ENCODE measurements at places on chromosomes 16 and 17.

DNA sequence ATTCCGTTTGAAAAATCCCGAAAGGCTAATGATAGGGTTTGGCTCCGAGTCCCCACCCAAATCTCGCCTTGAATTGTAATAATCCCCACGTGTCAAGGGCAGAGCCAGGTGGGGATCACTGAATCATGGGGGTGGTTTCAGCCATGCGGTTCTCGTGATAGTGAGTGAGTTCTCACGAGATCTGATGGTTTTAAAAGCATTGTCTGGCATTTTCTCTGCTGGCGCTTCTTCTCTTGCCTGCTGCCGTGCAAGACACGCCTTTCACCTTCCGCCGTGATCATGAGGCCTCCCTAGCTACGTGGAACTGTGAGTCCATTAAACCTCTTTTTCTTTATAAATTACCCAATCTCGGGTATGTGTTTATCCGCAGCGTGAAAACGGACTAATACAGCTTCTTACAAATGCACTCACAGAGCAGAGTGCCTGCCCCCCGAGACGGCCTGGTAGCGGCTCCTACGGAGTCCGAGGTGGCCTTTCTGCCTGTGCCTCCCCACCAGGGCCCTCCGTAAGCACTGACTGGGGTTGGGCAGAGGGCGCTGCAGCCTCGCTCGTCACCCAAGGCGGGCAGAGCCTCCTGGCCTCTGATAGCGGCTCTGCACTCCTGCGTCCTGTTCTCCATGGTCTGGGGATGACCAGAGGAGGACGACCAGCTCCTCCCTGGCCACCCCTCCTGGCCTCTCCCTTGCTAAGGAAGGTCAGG, 131.7 kb downstream of the FOXL1 start:
- no peak for DNase-seq

- DNase-seq, result no peak
Observed at GRCh38 chr17:65558683-65559460, 2.6 kb downstream of the AXIN2 start.

DNA sequence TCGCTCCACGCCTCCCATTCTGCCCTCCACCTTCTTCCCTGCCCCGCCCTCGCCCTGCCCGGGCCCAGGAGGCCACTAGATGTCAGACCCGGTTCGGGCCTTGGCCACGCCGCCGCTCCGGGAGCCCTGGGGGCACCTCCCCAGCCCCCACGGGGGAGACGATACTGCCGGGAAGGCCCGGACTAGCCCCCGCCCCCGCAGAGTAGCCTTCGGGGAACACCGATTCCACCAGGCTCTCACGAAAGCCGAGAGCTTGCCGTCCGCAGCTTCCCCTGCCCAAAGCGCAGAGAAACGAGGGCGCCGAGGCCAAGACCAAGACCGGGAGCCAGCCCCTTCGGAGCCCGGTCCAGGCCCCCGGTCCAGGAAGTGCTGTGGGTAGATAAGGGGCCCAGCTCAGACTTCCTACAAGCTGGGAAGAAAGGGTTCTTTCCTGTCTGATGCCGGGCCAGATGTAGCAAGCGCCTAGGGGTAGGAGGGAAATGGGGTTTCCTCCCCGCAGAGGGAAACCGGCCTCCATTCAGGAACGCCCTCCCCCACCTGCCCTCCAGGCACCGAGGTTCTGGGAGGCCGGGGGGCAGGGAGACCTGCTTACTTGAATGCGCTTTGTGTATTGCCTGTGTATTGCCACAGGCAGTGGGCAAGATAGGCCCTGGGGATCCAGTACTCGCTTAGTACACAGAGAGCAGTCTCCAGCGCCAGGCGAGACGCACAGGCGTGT, 806 bp upstream of the CYB561 start:
- peak; percentile 60 for DNase-seq

GRCh38 chr17:32484628-32485027, 2.2 kb upstream of the CDK5R1 start:
- no peak for DNase-seq

DNA sequence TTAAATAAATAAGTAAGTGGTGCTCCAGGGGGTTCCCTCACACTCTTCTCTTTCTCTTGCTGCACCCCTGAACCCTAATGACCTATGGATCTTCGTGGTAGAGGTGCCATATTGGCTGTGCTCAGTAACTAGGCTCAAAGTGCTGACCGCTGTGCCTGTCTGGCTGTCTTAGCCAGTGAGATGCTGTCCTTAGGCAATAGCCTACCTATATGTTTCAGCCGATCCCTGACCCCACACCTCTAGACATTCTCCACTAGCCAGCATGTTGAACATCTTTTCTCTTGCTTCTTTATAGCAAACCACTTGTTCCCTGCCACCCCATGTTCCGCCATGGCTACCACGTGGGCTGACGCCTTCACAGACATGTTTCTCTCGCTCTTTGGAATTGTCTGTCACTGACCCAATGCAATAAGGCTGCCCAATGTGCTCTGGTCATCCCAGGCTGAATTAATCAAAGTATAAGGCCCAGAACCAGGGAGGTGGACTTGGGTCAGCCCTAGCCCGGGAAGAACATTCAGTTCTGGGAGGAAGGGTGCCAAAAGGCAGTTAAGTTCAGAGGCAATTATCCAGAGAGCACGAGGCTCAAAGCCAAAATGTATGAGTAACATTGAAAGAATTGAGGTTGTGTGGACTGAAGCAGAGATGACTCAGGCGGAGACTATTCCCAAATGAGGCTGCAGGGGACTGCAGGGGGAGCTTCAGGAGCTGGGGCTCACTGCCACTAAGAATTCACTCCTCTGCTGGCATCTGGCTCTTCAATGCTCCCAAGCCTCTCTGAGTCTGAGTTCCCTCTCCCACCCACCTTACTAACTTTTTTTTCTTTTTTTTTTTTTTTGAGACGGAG, 28.7 kb upstream of the TNRC6A start:
- DNase-seq, result no peak

GRCh38 chr17:8420041-8420934, 15.4 kb upstream of the NDEL1 start:
- no peak for DNase-seq

DNA sequence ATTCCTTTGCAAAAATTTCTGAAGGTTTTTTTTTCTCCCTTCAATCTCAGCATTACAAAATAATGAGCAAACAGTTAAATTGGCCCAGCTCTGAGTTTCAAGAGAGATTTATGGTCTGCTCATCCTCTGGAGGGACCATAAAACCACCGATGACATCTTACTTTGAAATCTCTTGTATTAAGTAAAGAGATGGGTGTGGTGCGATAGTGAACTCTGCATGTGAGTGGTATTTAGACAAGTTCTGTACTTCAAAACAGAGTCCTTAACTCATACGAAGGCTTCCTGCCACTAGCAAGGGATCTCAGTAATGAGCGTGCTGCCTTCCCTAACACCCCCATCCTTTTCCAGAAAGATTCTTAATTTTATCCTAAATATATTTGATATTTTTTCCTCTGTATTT, 2.1 kb downstream of the FAM20A start:
- DNase-seq, result no peak

GRCh38 chr16:66226762-66227161, 139.7 kb upstream of the CDH5 start:
- no peak for DNase-seq

- DNase-seq, result peak; percentile 42
Observed at GRCh38 chr17:38352245-38353085, 821 bp downstream of the SOCS7 start.

DNA sequence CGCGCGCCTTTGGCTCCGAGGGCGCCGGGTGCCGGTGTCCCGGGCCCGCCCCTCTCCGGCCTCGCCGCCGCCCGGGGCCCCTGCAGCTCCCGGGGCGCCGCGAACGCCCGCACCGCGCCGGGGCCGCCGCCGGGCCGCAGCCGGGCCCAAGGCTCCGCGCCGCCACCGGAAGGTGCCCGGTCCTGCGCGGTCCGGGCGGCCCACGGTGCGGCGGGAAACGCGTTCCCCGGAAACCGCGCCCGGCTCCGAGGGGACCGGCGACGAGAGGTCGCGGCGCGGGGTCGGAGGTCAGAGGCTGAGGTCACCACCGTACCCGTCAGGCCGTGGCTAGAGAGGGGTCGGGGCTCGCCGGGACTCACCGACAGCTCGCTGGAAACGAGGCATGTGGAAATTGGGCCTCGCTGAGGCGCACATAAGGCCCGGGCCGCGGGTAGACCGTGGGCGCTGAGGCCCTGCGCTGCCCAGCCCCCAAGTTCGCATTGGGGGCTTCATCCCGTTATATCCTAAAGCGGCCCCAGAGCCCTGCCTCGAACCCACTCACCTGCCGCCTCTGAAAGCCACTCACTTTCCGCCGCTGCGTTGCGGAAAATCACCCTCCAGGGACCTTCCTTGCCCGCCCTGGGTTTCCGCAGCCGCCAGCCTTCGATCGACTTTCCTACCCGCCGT, at the start of gene DUS1L:
Gene DUS1L, minus strand, starts transcription at position 167 of the 666 bp plus-strand sequence. CDS start 745 bp downstream, outside the sequence.
- peak; percentile 79 for DNase-seq

- DNase-seq, result no peak
Observed at GRCh38 chr17:77035526-77035925, 105.2 kb upstream of the SEC14L1 start.

DNA sequence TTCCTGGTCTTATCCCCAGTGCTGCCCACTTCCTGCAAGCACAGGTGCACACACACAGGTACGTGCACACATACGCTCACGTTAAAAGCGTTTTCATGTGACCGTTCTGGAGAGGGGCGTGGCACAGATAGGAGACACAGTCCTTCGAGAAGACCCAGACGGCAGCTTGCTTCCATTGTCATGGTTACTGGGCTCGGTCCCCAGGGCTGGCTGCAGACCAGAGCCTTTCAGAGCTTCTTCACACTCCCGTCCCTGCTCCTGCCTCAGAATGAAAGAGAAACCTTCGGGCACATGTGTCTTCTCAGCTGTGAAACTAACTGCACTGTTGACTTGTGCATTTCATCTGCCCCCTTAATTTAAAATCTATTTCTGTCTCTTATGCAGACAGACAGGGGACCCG, 154.2 kb downstream of the PITPNC1 start:
- DNase-seq, result no peak

GRCh38 chr17:31068291-31068690, 26.5 kb upstream of the NF1 start:
- DNase-seq, result peak; percentile 48

GRCh38 chr16:56689171-56689570, 6.9 kb downstream of the MT1X start:
- no peak for DNase-seq

- DNase-seq, result no peak
Observed at GRCh38 chr17:10628756-10629155, 28.4 kb downstream of the MYH3 start.

DNA sequence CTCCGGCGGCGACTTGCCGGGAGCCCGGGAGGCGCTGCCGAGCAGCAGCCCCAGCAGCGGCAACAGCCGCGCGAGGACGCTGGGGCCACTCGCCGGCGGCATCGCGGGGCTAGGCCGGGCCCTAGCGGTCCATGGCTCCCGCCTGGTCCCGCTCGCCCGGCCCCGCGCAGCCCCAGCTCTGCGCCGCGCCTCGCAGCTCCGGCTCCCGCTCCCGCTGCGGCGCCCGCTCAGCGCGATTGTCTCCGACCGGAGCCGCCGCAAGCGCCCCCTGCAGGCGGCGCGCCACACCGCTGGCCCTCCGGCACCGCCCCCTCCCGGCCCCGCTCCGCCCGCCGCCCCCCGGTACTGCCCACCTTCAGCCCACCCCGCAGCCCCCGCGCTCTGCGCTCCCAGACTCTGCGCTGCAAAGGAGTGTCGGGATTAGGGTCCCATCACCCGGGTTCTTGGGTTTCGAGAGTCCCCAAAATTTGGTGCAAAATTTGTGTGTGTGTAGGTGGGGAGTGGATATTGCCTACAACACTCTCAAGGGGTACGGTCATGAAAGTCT, at the start of gene FAM171A2:
Gene FAM171A2, minus strand, starts transcription at position 241 of the 547 bp plus-strand sequence. Its CDS starts 139 bp downstream, at position 102.
- peak; percentile 77 for DNase-seq

- DNase-seq, result no peak
Observed at GRCh38 chr17:61805399-61805798, 57.9 kb downstream of the BRIP1 start.

- no peak for DNase-seq
Observed at GRCh38 chr17:50683434-50684287, 24.1 kb downstream of the ANKRD40 start.

- DNase-seq, result no peak
Observed at GRCh38 chr16:65178151-65178550, 56.3 kb upstream of the CDH11 start.

DNA sequence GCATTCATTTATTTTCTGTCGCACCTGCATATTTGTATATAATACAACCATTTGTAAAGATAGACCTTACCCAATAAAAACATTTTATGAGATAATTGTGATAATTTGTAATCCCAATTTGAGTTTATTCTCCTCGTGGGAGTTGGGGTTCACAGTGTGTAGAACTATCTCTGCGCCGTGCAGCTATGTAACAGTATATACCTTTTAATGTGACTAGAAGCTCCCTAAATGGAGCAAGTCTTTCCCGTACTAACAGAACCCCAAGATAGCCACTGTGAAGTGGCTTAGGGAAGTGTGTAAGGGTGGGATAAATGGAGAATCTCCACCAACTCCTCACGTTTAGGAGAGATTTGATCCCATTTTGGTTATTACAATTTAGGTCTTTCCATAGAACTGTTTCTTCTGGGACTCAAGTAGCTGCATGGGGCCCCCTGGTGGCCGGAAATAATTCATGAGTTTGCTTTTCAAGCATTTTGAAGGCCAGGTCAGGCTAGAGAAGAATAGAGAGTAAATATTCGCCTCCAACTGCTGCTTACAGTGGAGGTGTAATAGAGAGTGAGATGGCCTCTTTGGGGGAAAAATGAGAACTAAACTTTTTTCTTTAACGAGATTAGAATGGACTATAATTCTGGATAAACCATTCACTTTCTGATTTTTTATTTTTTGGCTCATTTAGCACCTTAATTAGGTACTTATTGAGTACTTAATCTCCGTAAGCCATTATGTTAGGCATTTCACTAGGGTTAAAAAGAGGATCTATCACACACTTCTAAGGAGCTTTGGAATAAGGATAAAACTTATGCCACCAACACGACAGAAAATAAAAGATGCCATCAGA, 4.5 kb downstream of the TMEM100 start:
- DNase-seq, result peak; percentile 66

GRCh38 chr16:31229501-31229900, 12.6 kb upstream of the PYDC1 start:
- no peak for DNase-seq

DNA sequence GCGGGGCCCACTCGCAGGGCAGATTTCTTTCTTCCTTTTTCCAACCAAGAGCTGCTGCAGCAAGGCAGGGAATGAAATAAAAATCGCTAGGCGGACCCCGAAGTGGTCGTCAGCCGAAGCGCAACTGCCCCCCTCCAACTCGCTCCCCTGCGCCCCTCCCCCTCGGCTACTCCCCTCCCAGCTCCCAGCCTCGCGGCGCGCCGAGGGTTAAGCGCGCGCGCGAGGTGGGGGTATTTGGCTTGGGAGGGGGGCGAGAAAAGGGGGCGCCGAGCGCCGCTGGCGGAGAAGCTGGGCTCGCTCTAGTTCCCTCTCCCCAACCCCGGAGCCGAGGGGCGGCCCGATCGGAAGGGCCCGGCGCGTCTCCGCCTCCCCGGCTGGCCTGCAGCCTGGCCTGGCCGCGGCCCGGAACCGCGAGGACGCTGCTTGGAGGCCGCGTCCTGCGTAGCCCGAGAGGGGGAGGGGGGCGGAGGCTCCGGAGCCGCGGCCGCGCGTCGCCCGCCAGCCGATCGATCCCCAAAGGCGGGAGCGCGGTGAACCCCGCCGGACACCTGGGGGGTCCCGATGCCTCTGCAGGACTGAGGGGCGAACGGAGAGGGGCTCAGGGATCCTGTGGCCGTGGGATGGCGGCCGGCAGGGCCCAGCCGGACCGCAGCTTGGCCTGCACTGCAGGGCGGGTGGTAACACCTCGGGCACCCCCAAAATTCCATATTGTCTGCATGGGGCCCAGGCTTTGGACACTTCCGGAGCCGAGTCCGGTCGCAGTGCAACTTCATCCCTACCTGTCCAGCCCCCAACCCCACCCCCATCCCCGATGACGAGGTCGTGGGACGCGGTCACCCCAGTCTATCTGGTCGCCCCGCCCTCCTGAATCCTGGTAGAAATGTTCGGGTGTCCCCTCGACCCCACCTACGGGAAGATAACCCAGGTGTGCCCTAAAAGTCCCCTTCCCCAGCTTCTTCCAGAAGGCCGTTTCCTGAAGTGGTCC, 4.9 kb upstream of the CBX4 start:
- no peak for DNase-seq
